GM06990 (cell line): ENCODE measurements at places on chromosomes 1 and 21.

GRCh38 chr1:236851871-236852270 is 56.8 kb downstream of the MTR start:
- DNase-seq, result no peak

GRCh38 chr1:14597343-14598006 is 1.0 kb upstream of the KAZN start:
- no peak for DNase-seq

DNA sequence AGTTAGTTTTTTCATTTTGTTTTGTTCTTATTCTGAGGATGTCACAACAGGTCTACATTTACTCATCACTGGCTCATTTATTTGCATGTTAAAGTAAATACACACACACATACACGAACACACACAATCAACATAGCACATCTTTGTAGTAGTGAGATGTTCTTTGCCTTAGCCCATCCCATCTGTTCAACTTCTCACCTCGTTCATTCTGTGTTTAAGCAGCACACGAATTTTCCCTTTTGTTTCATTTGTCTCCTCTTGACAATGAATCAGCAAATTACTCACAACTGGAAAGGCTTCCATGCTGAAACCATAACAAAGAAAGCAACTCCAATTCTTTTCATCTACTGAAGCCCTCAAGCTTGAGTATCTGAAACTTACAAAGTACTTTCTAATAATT is 133.3 kb upstream of the CHRM3 start:
- DNase-seq, result no peak

DNA sequence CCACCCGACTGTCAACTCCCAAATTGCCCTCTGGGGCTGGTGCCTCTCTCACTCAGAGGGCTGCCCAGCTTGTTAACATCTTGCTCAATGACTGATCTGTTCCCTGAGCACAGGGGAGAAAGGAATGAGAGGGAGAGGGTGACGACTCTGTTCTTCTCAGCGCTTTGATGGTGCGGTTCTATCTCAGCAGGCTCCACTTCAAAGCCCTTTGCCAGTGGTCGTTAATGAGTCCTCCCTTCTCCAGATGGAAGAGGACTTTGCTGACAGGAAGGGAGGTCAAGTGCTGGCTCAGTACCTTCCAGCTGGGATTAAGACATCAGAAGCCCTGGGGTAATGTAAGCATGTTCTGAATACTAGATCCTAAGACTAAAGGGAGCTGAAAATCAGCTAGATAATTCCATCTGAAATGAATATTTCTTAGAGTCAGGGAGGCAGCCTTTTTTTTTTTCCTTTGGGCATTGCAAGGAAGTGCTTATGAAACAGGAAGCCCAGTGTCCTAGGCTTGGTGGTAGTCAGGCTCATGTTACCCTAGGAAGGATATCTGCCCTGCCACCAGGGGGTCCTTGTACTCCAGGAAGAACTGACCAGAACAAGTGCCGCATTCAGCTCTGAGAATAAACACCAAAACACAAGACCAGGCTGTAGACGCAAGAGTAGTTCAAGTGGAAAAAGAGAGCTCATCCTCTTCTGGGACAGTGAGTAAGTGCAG is 4.7 kb downstream of the FMOD start:
- no peak for DNase-seq

GRCh38 chr1:162632698-162633080 is 425 bp downstream of the DDR2 start:
- DNase-seq, result no peak

DNA sequence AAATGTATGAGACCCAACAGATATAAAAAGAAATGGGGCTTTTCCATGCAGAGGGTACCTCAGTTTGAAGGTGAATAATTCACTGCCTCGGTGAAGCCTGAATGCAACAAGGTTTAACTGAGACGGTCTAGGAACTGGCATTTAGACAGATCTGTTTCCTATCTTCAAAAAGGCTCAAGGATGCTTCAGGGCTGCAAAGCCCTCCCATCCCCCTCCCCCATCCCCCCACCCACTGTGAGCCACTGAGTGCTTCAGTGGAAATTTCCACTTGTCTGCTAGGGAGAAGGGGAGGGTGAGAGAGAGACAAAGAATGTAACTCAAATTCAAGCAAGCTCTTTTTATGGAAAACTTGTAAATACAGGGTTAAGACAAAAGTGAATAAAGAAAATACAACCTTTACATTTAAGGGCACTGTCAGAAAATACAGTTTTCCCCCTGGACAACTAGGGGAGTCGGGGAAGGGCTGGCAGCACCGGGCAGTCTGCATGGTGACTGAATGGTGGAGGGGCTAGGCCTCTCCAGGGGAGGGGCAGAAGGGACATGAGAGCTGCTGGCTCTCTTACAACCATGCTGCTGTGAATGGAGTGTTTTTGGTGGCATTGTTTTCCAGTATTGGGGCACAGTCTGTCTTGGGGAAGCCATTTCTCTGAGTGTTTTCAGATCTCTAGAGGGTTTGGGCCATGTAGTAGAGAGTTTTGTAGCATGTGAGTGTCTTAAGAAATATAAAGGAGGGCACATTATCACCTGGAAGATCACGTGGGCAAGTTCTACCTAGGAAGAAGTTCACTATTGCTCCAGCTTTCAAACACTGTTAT is 56.7 kb downstream of the MRPS6 start:
- DNase-seq, result no peak

- DNase-seq, result no peak
Observed at GRCh38 chr1:67144696-67145095, 9.9 kb upstream of the C1orf141 start.

DNA sequence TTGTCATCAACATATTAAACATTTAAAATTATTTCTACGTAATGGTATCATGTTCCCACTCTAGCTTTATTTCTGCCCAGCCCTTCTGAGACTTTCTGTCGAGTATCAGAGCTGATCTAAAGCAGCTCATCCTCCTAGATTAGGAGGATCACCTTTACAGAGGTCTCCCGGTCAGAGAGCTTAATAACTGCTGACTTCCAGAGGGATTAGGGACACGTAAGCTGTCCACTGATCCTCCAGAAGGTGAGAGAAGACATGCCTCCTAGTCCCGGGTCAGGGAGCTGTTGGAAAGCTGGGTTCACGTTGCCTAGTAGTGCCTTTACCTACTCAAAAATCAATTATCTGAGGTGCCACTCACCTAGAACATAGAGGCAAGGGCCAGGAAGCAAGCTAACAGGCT is 31.2 kb upstream of the NADK start:
- no peak for DNase-seq

- peak; percentile 16 for DNase-seq
Observed at GRCh38 chr1:48530727-48531351, 58.8 kb upstream of the SPATA6 start.

DNA sequence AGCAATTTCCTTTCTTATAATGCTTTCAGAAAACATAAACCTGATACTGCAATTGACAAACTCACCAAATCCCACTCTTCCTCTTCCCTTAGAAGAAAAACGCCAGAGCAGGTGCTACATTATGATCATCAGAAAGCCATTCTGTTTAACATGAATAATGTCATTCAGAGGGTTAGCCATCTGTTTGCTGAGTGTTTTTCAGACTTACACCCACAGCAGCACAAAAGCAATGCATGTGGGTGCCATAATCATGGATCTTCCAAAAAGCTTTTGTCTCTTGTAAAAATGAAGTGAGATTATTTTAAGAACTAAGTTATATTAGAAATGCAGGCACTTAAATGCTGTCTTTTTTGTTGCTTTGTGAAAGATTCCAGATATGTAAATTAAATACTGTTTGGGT is 204.6 kb upstream of the TMPRSS15 start:
- no peak for DNase-seq

- DNase-seq, result no peak
Observed at GRCh38 chr1:86289161-86289560, 107.0 kb downstream of the ODF2L start.

DNA sequence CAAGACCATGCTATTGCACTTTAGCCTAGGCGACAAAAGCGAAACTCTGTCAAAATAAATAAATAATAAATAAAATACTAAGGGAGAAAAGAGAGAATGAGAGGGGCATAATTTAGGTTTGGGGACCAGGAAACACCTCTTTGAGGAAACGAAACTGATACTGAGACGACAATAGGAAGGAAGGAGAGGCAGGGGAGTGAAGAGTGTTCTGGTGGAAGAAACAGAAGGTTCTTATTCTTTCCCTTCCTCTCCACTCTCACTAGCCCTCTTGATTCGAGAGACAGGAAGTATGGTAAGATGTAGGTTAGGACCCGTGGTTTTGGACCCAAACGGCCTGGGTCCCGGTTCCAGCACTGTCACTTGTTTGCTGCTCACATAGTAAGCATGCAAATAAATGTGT is 1.6 kb upstream of the NKAIN1 start:
- no peak for DNase-seq

DNA sequence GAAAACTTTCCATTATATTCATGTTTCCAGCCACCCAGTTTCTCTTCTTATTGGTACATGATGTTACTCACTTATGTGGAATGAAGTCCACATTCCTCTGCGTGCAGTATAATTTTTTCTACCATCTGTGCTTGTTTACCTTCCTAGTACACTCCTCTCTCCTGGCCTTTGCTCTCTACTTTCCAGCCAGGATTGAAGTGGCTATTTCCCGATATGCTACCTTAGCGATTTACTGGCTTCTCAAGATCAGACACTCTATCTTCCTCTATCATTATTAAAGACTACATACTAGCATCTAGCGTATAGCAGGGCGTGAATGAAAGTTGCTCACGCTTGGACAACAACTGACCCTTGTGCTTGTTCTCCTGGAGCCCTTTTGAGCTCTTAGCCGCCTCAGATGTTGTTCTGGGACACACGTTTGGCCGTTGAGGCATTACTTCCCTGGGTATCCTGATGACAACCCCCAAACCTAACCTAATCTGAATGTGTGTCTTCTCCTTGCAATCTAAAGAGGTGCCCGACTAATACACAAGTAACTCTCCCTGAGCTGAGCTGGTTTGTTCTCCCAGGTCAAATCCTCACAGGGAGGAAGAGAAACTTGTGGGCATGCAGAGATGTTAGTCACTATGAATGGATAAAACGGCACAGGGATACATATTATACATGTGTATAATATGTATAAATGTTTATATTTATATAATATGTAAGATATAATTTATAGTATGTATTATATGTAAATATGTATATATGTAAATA is 13.4 kb upstream of the MTARC2 start:
- DNase-seq, result no peak

- no peak for DNase-seq
Observed at GRCh38 chr1:66752000-66752592, at the start of gene DYNLT5. TSS of gene DYNLT5 (plus strand) at chr1:66752459. CDS start at chr1:66754659, 2,200 bp downstream.

- DNase-seq, result no peak
Observed at GRCh38 chr1:26020941-26021646, 481 bp upstream of the EXTL1 start.

DNA sequence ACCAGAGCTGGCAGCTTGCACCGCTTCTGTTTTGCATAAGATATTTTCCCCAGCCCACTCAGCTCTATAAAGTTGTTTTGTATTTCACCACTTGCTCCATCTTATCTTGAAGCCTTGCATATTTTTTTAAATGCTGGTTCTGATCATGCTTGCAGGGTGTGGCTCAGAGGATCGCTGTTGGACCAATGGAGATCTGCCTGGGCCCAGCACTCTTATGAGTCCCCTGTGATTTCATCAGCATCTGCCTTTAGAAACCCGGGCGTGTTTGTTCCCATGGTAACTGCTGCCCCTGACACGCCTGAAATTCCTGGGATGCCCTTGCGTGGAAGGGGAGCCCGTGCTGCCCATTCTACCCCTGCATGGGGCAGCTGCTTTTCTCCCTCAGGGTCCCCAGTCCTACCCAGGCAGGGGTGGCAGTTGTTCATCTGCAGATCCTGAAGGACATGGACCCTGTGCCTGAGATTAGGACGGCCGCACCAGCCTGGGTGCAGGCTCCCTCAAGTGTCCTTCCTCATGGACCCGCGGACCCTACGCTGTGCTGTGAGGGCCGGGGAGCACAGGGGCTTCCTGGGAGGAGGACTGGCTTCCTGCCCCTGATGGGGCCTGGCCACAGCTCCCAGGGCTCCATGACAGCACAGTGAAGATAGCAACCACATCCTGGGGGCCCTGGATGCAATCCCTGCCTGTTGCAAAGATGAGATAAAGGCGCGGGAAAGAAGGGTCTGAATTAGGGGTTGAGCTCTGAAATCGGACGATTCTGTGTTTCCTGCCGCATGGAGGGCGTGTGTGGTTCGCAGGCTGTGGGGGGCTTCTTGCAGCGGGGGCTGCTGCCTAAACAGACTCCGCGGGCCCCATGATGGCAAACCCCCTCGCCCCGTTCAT is 226.5 kb downstream of the SDCCAG8 start:
- DNase-seq, result no peak

DNA sequence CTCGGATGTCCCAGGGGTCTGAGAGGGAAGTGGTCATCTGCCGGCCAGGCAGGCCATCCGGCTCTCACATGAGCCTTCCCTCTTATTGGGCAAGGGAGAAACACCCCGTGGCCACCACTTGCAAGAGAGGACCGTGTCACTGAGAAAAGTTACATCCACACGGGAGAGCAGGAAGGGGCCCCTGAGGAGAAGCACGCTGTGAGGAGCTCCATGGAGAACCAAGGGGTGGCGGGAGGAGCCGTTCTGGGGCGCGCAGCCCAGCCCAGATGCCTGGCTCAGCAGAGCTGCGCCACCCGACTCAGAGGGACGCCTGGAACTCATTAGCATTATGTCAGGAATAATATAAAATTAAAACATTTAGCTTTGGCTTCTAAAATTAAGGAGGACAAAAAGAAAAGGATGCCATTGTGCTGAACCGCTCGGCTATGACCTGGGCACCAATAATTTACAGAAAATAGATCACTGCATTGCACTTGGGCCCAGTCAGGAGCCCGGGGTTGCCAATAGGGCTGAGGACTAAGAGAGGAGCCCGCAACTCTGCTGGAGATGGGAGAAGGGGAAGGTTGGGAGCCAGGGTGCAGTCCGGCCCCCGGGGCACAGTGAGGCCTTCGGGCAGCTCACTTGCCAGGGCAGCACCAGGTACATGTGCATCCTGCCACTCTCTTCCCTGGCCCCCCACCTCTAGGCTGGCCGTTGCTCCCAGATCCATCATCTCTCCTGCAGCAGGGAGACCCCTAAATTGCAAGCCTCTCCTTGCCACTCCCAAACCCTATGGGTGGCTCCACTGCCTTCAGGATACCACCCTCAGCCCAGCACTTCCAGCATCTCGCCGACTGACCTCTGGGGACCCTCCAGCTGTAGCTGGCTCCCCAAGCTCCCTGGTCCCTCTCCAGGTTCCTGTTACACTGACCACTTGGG is 84.8 kb downstream of the DMRTB1 start:
- DNase-seq, result no peak

DNA sequence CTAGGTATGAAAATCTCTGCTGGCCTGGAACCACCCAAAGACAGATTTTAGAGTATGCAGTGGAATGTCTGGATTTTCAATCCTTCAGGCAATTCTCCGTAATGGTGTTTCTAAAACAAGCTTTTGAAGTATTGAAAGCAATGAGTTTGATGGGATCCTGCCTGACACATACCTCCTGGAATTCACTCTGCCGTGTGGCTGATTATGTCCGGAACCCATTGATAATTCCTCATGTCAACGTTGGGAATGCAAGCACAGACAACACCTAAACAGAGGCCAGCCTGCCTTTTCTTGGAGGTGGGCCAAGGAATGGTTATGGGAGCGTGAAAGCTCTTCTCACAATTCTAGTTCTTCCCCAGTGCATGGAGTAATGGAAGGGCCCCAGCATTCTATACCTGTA is 168.9 kb upstream of the HMCN1 start:
- DNase-seq, result no peak

GRCh38 chr1:11098931-11099309 is 749 bp downstream of the EXOSC10 start:
- no peak for DNase-seq

- DNase-seq, result no peak
Observed at GRCh38 chr1:41368366-41368765, 7.1 kb downstream of the FOXO6 start.
